Caco-2 (cell line): ENCODE measurements at places on chromosomes 16 and 17.

GRCh38 chr17:72970246-72970645, 122.2 kb downstream of the SLC39A11 start:
- no peak for DNase-seq

- no peak for DNase-seq
Measured at GRCh38 chr16:20409398-20410120, at the start of gene ACSM5. Gene ACSM5, plus strand, starts transcription at chr16:20409534. Its CDS starts 1,951 bp downstream, at chr16:20411485.

DNA sequence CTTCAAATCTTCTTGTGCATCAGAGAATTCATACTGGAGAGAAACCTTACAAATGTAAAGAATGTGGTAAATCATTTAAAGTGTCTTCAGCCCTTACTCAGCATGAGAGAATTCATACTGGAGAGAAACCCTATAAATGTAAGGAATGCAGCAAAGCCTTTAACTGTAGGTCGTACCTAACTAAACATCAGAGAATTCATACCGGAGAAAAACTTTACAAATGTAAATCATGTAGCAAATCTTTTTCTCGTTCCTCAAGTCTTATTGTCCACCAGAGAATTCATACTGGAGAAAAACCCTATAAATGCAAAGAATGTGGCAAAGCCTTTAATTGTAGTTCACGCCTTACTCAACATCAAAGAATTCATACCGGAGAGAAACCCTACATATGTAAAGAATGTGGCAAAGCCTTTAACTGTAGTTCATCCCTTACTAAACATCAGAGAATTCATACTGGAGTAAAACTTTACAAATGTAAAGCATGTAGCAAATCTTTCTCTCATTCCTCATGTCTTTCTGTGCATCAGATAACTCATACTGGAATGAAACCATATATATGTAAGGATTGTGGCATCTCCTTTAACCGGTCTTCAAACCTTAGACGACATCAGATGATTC, 118.5 kb upstream of the ZNF267 start:
- no peak for DNase-seq

DNA sequence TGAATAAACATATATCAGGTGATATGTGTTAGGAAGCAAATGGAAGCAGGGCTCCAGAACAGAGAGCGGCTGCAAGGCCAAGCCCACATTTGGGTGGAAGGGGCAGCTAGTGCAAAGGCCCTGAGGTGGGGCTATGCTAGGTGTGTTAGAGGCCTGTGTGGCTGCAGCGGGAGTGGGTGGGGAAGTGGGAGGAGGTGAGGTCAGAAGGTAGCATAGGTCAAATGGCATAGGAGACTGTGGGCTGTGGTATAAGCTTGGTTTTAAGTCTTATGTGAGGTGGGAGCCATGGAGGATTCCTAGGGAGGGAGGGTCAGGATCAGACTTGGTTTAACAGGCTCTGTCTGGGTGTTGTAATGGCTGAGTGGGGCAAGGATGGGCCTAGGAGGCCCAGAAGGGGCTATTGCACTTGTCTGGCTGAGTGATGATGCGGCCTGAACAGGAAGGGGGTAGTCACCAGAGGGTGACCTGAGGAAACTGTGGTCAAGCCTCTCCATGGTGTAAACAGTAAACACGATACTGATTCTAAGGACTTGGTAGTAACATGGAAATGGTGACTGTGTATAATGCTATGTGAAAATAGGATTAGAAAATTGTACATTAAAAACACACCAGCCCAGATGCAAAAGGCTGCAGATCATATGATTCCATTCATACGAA, 31.1 kb downstream of the RAI1 start:
- no peak for DNase-seq

DNA sequence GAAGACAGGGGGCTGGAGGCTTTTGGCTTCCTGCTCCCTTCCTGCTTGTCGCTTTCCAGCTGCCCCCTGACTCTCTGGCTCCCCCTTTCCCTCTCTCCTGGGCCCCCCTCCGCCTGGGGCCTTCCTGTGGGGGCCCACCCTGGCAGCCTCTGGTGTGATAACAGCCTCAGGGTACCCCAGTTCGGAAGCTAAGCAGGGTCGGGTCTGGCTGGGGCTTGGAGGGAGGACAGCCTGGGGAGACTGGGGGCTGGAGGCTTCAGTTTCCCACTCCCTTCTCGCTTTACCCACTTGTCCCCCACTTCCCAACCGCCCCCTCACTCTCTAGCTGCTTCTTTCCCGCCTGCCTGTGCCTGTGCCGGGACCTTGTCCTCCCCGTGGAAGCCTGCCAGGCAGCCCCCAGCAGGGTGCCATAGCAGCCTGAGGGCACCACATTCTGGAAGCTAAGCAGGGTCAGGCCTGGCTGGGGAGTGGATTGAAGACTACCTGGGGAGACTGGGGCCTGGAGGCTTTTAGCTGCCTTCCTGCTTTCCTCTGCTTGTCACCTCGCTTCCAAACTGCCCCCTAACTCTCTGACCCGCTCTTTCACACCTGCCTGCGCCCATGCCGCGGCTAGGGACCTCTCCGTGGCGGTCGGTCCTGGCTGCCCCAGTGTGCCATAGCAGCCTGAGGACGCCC, 2275.5 kb downstream of the TP53TG3F start:
- DNase-seq = no peak

DNA sequence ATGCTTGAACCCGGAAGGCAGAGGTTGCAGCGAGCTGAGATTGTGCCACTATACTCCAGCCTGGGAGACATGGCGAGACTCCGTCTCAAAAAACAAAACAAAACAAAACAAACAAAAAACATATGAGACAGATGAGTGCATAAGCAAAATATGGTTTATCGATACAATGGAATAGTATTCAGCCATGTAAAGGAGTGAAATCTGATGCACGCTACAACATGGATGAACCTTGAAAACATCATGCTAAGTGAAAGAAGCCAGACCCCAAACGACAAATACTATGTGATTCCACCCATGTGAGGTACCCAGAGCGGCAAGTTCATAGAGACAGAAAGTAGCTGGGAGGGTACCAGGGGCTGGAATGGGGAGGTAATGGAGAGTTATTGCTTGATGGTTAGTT, 6.8 kb downstream of the PLCD3 start:
- DNase-seq = no peak

GRCh38 chr17:38621538-38621937, 15.8 kb upstream of the SRCIN1 start:
- DNase-seq = no peak

DNA sequence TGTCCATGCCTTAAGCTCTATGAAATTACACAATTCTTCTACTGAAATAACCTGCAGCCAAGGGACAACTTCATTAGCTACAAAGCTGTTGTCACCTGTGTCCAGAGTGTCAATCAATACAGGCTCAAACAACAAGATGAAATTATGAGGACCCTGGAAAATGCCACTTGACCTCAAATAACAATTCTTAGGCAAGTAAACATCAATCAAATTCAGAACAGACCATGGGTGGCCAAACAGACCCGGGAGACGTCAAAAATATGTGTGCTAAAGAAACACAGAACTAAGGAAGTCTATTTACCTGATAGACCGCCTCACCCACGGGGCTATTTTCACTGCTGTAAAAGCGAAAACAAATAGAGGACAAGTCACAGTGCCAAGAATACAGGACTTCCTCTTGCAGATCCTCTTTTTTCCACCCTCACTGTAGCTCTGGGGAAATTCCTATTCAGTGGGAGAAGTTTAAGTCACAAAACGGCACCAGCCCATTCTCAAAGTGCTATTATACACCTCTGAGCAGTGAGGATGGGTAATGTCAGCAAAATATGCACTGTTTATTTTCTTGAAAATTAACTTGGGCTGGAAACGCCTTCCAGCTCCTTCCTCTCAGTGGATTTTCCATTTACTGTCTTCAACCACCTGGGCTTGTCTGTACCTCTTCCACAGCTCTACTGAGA, 2.7 kb downstream of the LITAF start:
- no peak for DNase-seq

DNA sequence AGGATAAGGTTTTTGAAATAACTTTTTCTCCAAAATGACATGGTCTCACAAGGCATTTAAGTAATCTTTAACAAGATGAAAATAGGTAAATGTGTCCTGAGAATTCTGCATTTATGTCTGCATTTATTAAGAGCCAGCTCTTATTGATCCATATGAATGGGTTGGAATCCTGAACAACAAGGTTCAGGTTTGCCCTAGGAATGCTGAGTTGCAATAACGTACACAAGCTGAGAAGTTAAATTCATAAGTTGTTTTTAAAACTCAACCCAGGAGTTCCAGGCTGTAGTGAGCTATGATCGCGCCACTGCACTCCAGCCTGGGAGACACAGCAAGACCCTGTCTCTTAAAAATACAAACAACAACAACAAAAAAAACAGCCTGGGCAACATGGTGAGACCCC, 28.1 kb downstream of the GLG1 start:
- no peak for DNase-seq

GRCh38 chr17:49703557-49704277, 4.0 kb downstream of the SLC35B1 start:
- DNase-seq = peak; percentile 78
